C1 segment of cervical spinal cord (tissue), 14 donors: ENCODE measurements at places on chromosomes 6 and 20.

DNA sequence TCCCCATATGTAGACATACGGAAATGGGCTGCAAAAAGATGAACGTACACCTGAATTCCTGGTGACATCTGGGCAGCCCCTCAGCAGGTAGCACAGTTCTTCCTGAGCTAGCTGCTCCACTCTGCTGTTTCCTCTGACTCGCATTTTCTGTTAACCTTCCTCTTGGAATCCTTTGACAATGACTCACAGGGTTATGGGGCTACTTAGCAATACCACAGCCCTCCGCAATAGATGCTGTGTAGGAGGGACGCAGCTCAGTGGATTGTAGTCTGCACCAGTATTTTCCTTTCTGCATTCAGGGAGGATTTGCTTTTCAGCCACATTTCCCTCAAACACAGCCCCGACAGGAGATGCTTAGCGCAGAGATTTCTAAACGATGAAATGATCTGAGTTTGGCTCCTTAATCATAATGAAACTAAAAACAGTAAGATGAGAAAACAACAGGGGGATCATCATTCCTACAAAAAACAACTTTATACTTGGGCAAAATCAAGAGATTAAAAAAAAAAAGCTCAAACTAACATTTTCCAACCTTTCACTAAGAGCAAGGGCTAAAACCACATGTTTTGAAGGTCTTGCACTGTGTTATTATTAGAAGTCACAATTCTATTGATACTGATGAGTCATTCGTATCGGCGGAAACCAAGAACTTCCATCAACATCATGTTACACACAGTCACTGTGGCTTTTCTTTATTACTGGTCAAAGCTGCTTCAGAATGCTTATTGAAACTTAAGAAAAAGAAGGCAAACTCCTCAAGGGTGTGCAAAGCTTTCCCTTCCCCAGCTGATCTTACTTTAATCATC, 12.2 kb downstream of the BACH2 start:
- DNase-seq = no peak

DNA sequence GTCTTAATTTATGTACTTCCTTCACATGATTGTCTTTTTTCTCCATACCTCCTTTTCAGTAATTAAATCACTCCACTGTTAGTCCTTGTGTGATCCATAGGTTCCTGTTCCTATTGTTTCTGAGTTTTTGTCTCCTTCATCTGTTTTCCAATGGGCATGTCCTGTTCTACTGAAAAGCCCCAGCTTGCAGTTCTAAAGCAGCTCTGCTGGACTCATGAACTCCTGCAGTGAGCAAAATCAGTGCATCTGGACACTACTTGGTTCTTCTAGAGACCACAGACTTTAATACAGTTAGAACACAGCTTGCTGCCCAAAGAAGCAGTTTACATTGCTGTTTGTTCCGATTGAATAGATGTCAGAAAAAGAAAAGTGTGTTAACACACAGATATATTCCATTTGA, 593.3 kb upstream of the HS3ST5 start:
- no peak for DNase-seq

GRCh38 chr6:138538390-138539031, 39.2 kb upstream of the NHSL1 start:
- DNase-seq = peak; percentile 4

DNA sequence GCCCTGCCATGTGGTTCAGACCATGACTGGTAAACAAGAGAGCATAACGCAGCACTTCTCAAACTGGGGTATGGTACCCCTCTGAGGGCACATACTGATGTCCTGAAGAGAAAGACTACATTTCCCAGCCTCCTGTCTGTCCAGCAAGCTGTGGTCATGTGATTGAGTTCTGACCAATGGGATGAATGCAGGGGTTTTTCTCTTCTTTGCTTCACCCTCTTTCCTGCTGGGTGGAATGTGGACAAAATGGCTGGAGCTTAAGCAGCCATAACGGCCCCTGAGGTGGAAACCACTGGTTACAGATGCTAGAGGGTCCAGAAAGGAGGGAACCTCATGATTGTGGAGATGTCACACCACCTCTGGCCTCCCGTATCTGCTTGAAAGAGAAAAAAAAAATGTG, 19.4 kb upstream of the KCNB1 start:
- DNase-seq = no peak

DNA sequence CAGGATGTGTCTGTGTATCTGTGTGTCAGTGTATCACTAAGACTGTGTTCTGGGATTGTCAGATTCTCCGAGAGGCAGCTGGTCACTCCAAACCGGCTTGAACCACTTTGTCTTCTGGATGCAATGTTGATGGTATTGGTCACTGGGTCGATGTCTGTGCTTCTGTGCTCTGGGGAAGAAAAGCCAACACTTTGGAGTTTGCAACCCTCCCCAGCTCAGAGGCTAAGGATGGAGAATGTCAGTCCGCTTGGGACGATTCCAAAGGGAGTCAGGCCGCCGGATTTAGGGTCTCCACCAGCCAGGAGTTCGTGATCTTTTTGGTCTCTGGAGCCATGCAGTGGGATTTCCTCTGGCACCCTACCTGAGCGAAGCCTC, 5.2 kb downstream of the MAFB start:
- DNase-seq = no peak

- no peak for DNase-seq
These were observed 41.2 kb downstream of the EIF2S2 start for GRCh38 chr20:34070859-34071258.

DNA sequence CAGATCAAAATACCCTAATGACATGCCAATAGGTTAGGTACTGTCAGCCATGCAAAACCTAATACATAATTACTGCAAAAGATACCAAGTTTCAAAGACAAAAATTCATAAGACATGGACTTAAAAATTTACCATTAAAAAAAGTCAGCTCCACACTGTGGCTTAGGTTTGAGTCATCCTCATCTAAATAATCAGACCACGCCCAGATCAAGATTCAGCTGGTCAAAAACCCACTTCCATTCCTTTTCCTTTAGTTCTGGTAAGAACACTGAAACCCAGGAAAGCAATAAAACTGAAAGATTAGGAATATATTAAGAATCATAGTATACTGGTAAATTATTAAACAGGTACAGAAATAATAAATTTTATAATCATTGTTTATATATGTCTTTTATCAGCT, 81.0 kb upstream of the ASF1A start:
- no peak for DNase-seq

DNA sequence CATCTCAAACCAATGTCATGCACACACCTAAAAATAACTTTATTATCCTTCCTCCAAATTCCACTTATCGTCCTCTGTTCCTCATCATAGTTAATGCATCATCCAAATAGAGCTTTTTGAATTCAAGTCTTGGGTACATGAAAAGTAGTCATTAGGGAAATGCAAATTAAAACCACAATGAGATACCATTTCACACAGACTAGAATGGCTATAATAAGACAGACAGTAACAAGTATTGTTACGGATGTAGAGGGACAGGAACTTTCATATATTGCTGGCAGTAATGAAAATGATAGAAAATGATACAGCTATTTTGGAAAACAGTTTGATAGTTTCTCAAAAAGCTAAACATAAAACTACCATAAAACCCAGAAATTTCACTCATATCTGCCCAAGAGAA, 59.1 kb downstream of the FHL5 start:
- no peak for DNase-seq

- DNase-seq = no peak
These were observed 212.2 kb upstream of the FOXA2 start for GRCh38 chr20:22796469-22797077.

DNA sequence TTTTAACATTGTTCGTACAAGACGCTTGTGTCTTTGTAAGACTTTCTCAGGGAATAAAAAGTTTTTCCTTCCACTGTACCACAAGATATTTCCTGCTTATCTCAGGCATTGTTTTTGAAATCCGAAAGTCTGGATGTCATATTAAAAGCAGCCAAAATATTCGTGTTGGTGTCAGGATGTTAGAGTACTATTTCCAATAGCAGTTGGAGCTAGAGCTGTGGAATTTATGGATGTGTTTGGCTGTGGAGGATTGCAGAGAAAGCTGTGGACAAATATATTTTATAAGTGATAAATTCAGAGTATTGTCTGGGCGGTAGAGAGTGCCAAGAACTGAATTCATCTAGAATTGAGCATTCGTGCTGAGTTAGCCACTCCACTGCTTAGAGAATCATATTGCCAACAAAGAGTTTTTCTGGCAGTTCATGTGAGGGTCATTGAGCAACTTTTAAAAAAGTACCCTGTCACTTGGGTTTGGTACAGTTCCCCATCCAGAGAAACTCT, 57.7 kb downstream of the ZDHHC14 start:
- no peak for DNase-seq

- no peak for DNase-seq
These were observed 25.3 kb upstream of the CD83 start for GRCh38 chr6:14092316-14092715.

DNA sequence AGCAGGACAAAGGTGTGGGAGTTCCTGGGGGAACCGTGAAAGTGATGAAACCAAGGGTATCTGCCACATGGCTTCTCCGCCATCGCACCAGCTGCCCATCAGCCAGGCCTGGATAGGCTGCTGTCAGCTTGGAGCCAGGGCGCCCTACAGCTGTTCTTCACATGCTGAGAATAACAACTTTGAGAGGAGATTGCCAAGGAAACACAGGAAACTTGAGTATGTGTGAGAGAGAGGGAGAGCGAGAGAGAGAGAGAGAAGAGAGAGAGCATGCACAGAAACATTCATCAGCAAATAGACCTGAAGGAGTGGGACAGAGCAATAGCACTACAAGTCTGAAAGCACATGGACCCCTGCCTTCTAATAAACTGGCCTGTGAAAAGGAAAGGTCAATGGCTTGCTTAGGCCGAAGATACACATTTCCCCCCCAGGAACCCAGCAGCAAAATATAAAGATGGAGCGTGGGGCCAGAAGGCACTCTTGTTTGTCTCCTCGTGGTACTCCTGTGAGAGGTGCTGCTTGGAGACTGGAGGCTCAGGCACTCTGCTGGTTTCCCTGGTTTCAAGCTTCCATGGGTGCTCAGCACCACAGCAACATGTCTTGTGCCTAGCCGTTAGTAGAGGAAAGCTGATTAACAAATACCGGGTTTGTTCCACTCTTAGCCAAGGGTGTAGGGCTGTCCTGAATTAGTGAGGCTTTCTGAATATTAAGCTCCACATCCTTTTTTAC, 53.0 kb downstream of the SNAP25 start:
- no peak for DNase-seq

GRCh38 chr6:168314948-168315347, 4.6 kb downstream of the DACT2 start:
- DNase-seq = no peak

GRCh38 chr6:139592011-139592410, 217.6 kb upstream of the CITED2 start:
- DNase-seq = no peak

GRCh38 chr20:31565699-31566318, 39.3 kb upstream of the ID1 start:
- DNase-seq = no peak

GRCh38 chr6:56837322-56837894, 117.5 kb upstream of the BEND6 start:
- DNase-seq = no peak

GRCh38 chr20:23268792-23269354, 81.7 kb upstream of the NXT1 start:
- no peak for DNase-seq

GRCh38 chr20:22652681-22653588, 68.6 kb upstream of the FOXA2 start:
- DNase-seq = no peak

GRCh38 chr6:13664703-13665352, 46.8 kb downstream of the RANBP9 start:
- DNase-seq = no peak

- no peak for DNase-seq
These were observed 144.9 kb downstream of the PRL start for GRCh38 chr6:22151892-22152291.

- no peak for DNase-seq
These were observed 82.1 kb downstream of the SLC23A2 start for GRCh38 chr20:4919047-4919704.

DNA sequence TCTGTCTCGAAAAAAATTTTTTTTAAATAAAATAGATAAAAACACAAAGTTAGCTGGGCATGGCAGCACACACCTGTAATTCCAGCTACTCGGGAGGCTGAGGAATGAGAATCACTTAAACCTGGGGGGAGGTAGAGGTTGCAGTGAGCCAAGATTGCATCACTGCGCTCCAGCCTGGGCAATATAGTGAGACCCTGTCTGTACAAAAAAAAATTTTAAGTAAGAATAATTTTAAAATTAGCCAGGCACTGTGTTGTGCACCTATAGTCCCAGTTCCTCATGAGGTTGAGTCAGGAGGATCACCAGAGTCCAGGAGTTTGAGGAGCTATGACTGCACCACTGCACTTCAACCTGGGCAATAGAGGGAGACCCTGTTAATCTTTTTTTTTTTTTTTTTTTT, 149.2 kb upstream of the SHLD1 start:
- DNase-seq = no peak

DNA sequence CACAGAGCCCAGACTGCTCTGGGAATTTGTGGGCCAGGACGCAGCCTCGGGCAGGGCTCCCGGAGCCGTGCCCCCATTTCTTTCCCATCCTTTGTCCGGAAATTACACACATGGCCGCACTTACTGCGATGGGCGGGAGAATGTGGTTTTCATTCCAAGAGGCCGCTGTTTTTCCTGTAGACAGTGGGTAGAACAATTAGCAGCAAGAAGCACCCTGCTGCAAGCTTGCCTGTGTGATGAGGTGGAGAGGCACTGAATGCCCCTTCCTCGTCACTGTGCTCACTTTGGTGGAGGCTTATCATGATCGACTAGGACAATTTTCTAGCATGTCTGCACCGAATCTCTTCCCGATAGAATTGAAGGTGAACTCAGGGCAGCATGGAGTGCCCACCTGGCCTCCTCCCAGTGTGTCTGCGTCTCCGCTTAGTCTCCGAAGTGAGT, 102.8 kb downstream of the DACT2 start:
- no peak for DNase-seq

DNA sequence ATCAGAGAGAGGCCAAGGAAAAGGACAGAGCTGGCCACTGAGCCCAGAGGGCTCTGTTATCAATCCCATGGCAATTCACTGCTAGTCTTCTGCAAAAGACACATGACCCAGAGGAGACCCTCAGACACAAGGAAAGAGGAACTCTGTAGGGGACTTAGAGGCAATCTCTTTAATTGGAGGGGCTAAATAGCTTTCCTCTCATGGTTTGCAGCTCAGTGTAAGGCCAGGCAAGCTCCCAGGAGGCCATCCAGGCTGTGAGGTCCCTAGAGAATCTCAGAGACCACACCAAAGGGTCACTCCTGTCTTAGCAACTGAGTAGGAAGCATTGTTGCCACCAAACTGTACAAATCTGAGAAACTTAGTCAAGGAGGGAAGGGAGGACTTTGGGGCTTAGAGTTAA, 10.0 kb upstream of the HLA-DOA start:
- DNase-seq = no peak
